IPS DF 19.7 (cell line): ENCODE measurements at places on chromosomes 12 and 14.
A peak's percentile ranks its signal among the peaks of the same experiment; 100 is the strongest.

DNA sequence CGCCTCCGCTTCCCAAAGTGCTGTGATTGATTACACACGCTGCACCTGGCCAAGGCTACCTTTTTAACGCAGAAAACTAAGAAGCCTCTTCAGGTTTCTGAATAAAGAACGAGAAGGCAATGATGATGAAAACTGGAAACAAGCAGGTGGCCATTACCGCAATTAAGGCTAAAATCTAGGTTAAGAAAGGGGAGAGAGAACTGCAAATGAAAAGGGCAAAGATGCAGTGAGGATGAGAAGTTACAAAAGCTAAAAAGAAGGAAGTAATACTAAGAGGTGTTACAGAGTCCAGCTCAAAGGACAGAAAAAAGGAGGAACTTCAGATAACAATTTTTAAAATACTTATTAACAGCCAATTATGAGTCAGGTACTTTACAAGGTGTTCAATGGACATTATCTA lies 79.7 kb downstream of the DUSP16 start:
- DNase-seq, result no peak

GRCh38 chr12:20194171-20194570 lies 174.2 kb upstream of the PDE3A start:
- DNase-seq, result peak; percentile 57

GRCh38 chr14:104698688-104699425 lies 9.4 kb downstream of the INF2 start:
- DNase-seq, result no peak

DNA sequence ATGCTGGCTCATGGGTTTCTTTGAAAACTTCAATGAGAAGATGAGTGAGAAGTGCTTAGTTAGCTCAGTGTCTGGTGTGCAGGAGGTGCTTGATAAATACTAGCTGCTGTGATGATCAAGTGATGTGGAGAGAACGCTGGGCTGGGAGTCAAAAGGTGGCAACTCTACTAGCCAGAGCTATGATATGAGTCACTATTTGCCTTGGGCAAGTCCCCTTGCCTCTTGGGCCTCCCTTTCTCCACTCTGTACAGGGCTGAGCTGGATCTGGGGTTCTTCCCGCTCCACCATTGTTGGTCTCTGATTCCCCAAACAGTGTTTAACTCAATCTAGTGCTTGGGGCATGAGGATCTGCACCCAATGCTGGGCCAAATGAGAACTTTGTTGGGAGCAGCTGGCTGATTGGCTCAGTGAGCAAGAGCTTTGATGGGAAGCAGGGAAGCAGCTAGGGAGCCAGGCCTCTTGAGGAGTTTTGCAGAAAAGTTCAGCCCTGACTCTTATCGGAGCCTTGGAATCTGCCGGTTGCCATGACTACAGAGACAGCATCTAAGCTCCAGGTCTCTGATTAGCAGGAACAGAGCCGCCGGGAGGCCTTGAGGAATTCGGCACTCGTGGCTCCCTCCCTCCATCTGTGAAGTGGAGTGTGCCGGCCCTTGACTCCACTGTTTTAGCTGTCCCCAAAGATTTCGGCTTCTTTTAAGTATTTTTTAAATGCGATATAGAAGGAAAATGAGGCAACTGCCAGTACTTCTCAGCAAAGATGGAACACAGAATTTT lies 82.1 kb upstream of the HSPB8 start:
- peak; percentile 75 for DNase-seq

DNA sequence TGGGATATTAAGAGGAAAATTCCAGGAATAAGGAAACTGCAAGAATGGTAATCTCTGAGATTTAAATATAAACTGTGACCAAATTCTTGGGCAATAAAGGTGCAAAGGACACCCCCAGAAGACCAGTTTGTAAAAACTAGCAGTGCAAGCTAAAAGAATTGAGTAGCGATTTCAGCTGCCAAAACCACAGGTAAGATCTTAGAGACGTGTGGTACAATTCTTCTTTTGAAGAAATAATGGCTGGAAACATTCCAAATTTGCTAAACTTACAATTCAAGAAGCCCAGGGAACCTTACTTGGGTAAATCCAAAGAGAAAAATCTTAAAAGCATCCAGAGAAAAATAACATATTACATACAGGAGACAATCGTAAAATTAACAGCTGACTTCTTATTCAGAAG lies 12.0 kb downstream of the CATSPERB start:
- no peak for DNase-seq

DNA sequence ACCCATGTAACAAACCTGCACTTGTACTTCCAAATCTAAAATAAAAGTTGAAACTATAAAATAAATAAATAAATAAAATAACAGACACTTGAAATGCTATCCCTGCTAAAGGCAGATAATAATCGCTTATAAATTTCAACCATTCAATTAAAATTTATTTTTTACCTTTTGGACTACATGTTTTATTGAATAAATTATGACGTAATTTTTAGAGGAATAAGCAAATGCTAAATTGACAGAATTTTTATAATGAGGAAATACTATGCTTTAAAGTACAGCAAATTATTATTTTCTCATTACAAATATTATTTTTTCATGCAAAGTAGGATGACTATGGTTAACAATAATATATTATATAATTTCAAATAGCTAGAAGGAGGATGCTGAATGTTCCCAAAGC lies 658.6 kb upstream of the LMO3 start:
- no peak for DNase-seq

DNA sequence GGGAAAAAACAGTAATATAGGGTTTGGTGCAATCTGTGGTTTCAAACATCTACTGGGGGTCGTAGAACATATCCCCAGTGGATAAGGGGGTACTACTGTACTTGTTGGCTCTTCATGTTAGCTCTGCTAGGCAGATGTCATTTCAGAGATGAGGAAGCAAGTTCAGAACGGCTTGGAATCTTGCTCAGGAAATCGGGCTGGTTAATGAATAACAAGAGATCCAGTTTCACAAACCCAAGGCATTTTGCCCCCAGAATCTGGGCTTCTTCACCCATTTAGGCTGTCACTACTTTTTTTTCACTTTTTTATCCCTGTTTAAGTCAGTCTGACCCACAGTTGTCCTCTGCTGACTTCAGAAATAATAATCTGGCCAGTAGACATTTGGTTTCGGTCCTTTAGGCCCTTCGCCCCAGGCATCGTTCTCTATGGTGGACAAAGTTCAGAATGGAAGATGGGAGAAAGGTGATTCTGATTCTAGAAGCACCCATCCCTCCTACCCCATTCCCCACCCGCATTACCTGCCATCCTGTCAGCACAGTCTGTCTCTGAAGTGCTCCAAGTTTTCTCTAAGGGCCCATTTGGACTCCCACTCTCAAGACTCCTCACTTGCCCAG lies 4.5 kb downstream of the SUOX start:
- DNase-seq, result no peak

DNA sequence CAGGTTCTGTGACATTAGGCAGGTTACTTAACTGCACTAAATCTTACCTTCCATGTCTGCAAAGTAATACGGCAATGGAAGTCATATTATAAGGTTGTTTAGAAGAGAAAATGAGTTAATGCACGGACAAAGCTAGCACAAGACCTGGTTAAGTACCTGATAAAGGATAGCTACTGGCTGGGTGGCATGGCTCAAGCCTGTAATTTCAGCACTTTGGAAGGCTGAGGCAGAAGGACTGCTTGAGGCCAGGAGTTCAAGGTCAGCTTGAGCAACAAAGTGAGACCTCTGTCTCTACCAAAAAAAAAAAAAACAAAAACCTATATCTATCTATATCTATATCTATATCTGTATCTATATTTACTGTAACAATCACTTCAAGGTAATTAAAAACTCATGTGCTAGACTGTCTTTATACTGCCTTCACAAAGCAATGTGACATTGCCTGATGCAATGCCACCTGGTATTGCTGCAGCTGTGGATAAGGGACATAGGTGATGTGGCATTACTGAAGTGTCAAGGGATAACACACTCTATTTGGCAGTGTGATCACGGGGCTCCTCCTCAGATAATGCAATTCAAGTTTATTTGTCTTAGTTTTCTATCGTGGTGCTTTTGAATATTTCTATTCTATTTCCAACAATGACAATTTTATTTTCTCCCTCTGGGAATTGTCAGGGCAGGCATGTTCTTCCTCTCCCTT lies 107.1 kb downstream of the PAX9 start:
- no peak for DNase-seq

GRCh38 chr12:53971686-53972085 lies 1.2 kb upstream of the HOXC11 start:
- no peak for DNase-seq

DNA sequence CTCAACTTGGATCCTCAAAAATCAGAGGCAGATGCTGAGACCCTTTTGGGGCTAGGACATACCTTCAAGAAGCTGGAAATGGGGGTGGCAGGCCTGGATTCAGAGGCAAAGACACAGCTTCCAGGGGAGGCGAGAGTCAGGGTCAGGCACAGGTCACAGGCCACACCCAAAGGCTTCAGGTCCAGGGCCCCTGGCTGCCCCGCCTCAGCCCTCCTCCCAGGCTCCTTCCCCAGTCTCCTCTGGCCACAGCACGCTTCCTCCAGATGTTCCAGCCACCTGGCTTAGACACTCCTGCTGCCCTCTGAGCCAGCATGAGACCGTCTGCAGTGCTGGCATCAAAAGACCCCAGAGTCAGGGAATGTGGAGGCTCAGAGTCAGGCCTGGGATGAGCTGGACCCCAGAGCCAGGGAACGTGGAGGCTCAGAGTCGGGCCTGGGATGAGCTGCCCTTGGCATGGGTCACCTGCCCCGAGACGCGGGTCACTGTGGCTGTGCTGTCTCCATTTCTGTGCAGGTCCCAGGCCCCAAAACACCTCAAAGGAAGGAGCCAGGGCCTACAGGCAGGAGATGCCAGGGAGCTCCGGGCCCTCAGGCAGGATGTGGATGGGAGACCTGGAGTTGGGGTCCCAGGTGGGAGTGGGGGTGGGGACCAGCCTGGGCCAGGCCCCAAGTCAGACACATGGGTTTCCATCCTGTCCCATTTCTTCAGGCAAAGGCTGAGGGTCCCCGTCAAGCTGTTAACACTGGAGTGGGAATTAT lies 58.9 kb downstream of the DIO3 start:
- no peak for DNase-seq

- no peak for DNase-seq
Measured at GRCh38 chr14:49056021-49056420, 530.2 kb downstream of the RPS29 start.

DNA sequence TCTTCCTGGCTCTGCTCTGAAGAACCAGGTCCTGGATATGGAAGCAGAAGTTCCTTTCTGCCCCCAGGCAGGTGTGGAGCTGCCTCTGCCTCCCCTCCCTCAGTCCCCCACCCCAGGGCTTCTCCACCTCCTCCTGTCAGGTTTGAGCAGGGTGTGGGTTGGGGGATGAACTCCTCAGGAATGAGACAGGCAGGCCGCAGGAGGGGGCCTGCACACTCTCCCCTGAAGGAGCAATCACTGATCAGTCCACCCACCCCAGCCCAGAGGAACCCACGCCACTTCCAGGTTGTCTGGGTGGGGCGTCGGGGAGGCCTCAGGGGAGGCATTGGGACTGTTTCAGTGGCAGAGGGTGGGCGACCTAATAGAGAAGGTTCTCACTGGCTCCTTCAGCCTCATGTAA lies 26.6 kb downstream of the FAIM2 start:
- DNase-seq, result no peak

- no peak for DNase-seq
Measured at GRCh38 chr12:118946256-118946655, 35.1 kb upstream of the SRRM4 start.

DNA sequence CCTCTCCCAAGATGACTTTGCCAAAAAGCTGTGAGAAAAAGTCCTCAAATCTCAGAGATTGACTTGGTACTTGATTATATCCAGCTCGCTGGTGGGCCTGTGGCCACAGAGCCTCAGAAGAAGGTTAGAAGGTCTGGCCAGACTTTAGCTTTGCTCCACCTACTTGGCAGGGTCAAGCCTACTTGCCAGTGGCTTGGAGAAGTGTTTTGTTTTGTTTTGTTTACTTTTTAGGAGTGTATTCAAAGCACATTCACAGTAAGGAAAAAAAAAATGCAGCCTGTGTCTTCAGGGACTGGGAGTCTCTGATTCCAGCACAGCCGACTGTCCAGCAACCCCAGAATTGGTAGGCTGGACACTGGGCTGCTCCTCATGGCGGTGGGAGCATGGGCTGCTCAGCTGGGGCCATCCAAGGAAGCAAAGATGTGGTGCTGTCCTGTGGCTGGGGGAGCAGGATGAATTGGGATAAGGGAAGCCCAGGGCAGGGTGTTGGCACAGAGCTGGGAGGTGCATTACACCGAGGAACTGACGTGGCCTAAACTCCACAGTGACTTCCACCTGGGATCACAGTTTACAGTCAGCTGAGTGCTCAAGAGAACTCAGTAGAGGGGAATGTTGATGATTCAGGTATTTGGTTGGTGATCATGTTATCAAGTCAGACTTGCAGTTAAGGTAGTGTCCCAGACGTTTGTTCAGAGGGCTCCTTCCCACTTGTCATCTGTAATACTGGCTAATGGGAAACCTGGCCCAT lies 73.5 kb downstream of the PPP2R5C start:
- DNase-seq, result no peak

DNA sequence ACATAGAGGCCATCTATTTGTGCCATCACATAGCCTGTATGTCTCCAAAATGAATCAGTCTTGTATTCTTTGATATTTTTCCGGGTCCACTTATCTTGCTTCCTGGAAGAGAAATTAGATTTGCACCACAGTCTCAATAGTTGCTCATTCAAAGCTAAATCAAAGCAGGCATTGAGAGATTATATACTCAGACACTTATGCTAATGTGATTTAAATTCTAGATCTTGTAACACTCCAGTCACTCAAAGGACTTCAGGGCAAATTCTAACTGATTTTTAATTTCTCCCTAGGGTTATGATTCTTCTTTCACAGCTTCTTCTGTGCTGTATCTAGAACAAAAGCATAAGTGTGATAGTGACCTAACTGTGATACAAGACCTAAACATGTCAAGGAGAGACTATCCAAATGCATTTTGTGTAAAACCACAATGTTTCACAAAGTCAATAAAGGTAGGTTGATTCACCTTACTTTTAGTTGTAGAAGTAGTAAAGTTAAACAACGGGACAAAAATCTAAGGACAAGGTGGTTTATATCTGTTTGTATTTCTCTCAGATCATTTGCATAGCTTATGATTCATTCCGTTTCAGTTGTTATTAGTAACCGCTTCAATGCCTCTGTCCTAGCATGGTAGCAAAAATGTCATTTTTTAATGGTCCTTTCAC lies 26.8 kb downstream of the PLBD1 start:
- no peak for DNase-seq

GRCh38 chr12:124568431-124569374 lies 1.3 kb upstream of the NCOR2 start:
- DNase-seq, result no peak

GRCh38 chr14:30925254-30925653 lies 50.9 kb downstream of the COCH start:
- DNase-seq, result no peak

DNA sequence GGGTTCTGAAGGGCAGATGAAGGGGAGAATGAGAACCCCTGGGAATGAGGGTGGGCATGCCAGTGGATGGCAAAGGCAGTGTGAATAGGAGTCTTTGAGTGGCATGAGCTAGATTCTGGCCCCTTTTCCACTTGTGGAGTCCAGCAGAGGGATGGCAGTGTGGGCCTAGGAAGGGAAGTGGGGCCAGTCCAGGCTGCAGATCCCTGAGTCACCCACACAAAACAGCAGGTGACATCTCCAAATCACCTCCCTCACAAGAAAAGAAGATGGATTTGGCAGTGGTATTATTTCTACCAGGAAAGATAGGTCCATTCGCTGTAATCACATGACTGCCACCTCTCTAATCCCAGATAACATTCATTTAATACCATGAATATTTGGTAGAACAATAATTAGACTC lies 151.3 kb downstream of the TTC7B start:
- no peak for DNase-seq
